ENCODE measurements at places on chromosomes 12 and 14. TPM values are rescaled to one million over a fixed set of nuclear protein-coding genes. Genes with fewer than 3 reads are reported as not detected.

- DNase-seq: no peak
Observed at GRCh38 chr12:52744493-52745156, 32.5 kb downstream of the KRT76 start.

DNA sequence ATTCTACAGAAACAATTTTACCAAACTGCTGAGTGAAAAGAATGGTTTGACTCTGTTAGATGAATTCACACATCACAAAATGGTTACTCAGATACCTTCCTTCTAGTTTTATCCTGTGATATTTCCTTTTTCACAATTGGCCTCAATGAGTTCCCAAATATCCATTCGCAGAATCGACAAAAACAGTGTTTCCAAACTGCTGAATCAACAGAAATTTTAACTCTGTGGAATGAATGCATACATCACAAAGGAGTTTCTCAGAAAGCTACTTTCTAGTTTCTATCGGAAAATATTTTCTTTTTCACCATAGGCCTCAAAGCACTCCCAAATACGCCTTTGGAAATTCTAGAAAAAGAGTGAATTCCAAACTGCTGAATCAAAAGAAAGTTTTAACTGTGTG lies 525.0 kb downstream of the ALG10 start:
- DNase-seq: no peak

GRCh38 chr14:86796221-86797074 lies 1196.5 kb downstream of the GALC start:
- DNase-seq: no peak

GRCh38 chr12:6959058-6959804 lies 8.1 kb downstream of the PTPN6 start:
- no peak for DNase-seq

- no peak for DNase-seq
Observed at GRCh38 chr14:100438678-100439592, 115.8 kb downstream of the SLC25A47 start.

GRCh38 chr14:36315159-36315853 lies 5.1 kb downstream of the MBIP start:
- peak; percentile 13 for DNase-seq

- no peak for DNase-seq
Observed at GRCh38 chr14:104358528-104359300, 220.3 kb downstream of the KIF26A start.

RERG gene
- 11.5 TPM for polyA plus RNA-seq

ABCD4 gene
- 124 TPM for polyA plus RNA-seq

FOXG1 gene
- polyA plus RNA-seq: not detected

KLHDC1 gene
- polyA plus RNA-seq: 4.7 TPM

INHBC gene
- 0.15 TPM for polyA plus RNA-seq
